AG09319 (cell line): ENCODE measurements at places on chromosomes 2 and 18.

GRCh38 chr2:75870651-75871137, 160.0 kb upstream of the GCFC2 start:
- no peak for DNase-seq

DNA sequence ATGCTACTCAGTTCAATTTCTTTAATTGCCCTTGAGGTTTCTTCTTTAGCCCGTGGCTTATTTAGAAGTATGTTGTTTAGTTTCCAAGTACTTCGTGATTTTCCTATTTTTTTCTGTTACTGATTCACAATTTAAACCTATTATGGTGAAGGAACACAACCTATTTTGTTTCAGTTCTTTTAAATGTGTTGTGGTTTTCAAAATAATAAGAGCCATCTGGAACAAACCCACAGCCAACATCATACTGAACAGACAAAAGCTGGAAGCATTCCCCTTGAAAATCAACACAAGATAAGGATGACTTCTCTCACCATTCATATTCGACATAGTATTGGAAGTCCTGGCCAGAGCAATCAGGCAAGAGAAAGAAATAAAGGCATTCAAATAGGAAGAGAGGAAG, 155.2 kb downstream of the GALNT1 start:
- DNase-seq, result no peak

DNA sequence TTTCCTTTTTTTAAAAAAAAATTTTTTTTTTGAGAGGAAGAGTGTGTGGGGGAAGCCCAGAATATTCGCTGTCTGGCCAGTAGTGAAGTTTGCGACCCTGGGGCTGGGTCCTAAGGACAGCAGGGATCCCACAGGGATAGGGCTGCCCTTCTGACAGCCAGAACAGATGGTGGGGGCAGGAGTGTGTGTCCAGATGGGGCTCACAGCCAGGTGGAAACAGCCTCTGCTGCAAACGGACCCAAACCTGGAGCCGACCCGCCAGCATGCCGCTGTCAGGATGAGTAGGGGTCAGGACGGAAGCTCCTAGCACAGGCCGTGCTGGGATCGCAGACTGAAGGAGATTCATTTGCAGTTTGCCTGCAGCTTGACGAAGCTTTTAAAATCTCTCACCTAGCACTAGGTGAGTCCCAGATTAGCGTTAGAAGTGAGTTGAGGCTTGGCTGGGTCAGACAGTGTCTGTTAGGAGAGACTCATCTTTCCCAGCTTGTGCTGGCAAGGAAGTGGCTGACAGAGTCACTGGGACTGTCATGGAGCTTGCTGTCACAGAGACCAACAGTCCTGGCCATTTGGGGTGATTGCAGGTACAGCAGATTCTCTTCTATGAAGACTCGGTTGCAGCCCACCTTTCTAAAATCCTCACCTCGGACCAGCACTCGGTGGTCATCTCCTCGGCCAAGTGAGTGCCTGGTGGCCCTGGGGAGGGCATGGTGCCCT, 93.4 kb downstream of the DGKD start:
- DNase-seq, result no peak

GRCh38 chr2:126836761-126837679, 61.7 kb upstream of the TEX51 start:
- DNase-seq, result no peak

DNA sequence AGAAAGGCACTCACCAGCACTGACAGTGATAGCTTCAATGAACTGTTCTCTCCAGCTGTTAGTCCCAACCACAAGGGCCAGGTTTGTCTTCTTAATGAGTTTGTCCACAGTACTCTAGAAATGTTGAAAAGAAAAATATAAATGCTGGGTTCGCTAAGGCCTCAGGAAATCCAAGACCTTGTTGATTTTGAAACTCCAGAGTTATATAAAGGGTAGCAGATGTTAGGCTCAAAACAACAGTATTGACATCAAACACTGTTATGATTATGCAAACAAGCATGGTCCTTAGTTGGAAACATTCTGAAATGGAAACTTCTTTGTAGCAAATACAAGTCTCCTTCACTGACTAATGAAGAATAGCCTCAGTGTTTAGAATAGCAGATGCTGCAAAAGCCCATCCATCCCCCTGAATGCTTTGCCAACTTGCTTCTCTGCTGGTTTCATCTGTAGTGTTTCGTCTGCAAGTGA, 291.1 kb downstream of the SLC8A1 start:
- DNase-seq, result peak; percentile 62

DNA sequence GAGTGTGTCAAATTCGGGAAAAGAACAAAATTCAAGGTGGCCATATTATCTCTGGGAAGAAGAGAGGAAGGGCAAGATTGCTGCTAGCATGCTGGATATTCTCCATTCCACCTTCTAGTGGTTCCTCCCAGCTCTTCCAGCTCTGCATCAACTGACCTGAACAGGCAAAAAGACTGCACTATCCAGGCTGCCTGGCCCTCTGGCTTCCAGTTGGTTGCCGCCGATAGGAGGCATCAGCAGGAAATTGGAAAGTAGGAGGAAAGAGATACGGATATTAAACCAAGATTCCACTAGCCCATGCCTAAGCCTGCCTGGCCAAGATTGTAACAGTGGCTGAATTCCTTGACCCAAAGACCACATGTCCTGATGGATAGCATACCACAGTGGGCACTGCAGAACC, 1.7 kb upstream of the RTTN start:
- no peak for DNase-seq

GRCh38 chr2:98772536-98772935, 41.6 kb upstream of the MGAT4A start:
- no peak for DNase-seq

DNA sequence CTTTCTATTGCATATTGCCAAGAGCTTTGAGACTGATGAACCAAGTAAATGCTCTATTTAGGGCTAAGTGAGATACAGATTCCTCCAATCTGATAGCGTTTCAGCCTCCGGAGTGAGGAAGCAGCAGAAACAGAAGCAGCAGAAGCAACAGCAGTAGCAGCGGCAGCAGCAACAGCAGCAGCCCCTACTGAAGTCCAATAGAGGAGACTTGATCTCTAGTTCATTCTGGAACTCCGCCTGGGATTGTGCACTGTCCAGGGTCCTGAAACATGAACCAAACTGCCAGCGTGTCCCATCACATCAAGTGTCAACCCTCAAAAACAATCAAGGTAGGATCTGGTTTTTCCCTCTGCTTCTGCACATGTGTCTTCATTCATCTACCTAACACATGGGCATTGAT, at the start of gene DPP10:
DPP10 (plus strand) TSS at position 132 of the 400 bp plus-strand sequence.
- DNase-seq, result no peak

GRCh38 chr2:10144771-10145518, 22.4 kb downstream of the RRM2 start:
- no peak for DNase-seq

- DNase-seq, result no peak
Measured at GRCh38 chr2:609449-609848, 67.8 kb downstream of the TMEM18 start.

GRCh38 chr2:40457366-40457765, 5.5 kb upstream of the SLC8A1 start:
- no peak for DNase-seq

DNA sequence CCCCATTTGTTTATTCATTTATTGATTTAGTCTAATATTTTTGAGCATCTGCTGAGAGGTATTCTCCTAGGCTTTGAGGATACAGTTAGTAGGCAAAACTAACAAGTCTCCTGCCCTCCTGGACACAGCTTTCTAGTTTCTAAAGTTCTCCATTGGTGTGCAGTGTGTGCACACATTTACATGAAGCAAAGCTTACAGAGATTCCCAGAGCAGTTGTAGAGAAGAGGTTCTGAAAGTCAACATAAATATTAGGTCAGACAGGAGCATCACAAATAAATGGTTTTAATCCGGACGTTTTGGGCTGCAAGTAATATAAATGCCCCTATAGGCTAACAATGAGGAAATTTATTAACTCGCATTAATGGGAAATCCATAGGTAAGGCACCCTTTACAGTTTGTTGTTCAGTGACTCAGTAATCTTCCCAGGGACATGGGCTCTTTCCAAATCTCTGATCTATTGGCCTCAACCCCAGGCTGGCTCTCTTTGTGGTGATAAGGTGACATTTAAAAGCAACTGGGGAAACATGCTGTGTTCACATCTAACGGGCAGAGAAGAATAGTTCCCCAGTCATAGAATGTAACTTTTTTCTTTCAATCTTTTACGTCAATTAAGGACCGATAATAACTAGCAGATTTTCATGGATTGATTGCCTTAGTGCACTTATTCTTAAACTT, 407.2 kb downstream of the PTPRM start:
- DNase-seq, result no peak

DNA sequence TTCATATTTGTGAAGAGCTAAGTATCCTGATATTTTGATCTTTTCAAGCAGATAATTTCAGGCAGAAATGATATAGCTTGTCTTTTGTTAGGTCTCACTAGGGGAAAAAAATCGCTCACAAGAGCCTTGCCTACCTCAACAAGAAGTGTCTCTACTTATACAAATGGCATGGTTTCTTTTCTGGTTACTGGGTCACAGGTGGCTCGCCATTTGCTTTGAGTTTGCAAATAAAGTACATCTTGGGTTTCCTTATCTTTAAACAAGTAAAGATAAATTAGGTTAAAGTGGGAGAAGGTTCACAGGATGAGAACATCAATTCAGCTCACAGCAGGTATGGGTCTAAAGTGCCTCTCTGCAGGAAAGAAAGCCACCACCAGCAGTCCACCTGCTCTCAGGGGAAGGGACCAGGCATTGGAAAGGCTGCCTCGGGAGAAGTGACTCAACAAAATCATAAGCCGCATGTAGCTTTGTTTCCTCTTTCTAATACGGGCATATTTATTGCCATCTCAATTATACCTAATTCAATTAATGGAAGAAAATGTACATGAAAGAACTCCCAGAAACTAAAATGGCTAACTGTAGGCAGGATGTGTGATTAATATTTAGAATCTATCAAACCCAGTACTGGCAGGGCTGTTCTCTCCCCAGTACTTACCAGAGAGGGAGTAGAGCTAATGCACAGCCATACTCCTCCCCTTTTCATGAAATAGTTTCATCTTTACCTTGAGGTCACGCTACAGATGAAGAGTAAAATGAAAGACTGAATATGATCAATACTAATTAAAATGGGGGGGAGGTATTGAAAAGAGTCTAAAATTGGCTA, 28.3 kb downstream of the CDC42EP3 start:
- no peak for DNase-seq

DNA sequence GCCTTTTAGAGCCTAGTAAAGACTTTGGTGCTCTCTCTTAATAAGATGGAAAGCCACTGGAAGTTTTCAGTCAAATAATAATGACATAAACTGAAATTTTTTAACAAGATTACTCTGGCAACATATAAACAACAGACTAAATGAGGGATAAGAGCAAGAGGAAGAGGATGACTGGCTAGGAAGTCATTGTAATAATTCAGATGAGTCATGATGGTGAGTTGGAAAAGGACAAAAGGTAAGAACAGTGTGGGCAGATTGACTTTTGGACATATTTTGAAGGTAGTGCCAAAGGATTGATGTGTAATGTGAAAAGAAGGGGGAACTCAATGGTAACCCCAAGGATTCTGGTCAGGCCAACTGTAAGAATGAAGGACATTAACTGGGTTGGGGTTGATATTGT, 310.3 kb downstream of the NOL4 start:
- no peak for DNase-seq

DNA sequence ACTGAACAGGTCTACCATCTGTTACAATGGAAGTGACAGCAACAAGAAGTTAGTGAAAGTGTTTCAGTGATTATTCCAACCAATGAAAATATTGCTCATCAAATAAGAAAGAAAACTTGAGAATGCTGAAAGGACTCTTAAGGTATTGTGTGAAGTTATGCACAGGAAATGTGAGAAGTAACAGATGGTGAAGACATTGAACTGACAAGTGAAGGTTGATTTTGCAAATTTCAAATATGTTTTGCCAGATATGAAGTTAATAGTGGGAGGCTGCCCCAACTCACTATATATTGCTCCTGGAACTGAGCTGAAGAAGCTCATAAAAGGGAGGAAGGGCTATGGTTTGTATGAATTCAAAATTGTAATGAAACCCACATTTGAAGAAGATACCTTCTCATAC, 97.5 kb downstream of the PHLPP1 start:
- no peak for DNase-seq

DNA sequence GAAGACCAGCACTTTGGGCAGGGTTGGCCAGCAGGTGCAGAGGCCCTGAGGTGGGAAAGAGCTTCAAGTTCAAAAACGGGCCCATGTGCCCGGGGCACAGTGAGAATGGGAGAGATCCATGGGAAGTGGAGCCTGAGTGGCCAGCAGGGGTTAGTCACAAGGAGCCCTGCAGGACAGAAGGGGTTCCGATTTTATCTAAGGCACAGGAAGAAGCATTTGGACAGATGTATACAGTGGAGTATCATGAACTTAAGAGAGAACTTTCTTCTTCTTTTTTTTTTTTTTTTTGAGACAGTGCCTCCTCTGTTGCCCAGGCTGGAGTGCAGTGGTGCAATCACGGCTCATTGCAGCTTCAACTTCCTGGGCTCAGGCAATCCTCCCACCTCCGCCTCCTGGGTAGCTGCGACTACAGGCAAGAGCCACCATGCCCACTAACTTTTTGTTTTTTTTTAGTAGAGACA, 24.0 kb downstream of the WIPF1 start:
- DNase-seq, result no peak

GRCh38 chr2:11410101-11410500, 55.9 kb downstream of the E2F6 start:
- no peak for DNase-seq

- DNase-seq, result no peak
Measured at GRCh38 chr2:152627351-152627957, 89.8 kb downstream of the PRPF40A start.

- DNase-seq, result no peak
Measured at GRCh38 chr18:62372156-62372555, 47.0 kb downstream of the TNFRSF11A start.

DNA sequence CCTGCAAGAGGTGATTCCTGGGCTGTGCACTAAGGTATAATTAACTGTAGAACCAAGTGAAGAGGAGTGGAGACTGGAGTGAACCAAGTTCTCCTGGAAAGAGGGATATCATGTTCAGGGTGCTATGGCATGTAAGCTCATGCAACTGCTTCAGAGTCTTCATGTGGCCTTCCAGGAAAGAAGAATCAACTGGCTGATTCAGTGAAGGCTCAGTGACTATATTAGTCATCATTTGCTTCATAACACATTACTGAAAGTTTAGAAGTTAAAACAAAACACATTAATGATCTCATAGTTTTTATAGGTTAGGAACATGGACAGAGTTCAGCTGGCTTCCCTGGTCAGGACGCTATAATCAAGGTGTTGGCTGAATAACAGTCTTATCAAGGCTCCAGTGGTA, 1200.8 kb upstream of the GYPC start:
- DNase-seq, result no peak

GRCh38 chr2:23347471-23348092, 37.4 kb upstream of the KLHL29 start:
- DNase-seq, result no peak

DNA sequence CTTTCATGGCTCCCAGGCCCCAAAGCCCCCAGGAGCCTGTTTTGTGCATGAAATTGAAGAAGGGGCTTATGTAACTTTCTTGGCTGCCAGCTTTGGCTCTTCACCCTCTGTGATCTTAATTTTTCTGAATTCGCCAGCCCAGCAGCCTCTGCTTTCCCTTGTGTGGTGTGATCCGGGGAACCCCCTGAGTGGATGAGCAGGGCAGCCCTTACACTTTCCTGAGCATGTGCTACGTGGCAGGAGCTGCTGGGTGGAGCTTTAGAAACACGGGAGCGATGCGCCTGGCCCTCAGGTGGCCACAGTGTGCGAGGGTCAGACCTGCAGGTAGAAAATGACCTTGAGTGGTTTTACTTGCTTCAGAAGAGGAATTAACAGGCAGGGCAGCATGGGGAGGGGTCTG, 76.4 kb upstream of the MCFD2 start:
- DNase-seq, result no peak
